ENCODE measurements at places on chromosomes 4 and X.
A peak's percentile ranks its signal among the peaks of the same experiment; 100 is the strongest.

- DNase-seq = no peak
Measured at GRCh38 chr4:81352446-81352835, 119.3 kb downstream of the RASGEF1B start.

- no peak for DNase-seq
Measured at GRCh38 chrX:64204252-64204651, 1.3 kb downstream of the AMER1 start.

DNA sequence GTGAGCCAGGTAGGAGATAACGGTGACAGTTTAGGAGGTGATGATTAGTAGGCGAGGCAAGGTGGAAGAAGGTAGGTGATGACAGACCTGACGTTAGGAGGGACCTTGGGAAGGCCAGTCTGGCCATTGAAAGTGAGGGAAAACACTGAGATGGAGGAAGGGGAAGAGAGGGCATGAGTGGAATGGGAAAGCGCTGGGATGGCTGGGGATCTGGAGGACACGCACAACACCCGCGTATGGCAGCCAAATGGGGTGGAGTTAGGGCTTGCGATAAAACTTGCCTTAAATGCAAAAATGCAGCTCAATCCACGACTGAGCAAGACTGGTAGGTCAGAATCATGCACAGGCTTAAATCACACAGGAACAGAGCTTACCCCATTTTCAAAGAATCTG, 605 bp upstream of the CDKL2 start:
- DNase-seq = no peak

DNA sequence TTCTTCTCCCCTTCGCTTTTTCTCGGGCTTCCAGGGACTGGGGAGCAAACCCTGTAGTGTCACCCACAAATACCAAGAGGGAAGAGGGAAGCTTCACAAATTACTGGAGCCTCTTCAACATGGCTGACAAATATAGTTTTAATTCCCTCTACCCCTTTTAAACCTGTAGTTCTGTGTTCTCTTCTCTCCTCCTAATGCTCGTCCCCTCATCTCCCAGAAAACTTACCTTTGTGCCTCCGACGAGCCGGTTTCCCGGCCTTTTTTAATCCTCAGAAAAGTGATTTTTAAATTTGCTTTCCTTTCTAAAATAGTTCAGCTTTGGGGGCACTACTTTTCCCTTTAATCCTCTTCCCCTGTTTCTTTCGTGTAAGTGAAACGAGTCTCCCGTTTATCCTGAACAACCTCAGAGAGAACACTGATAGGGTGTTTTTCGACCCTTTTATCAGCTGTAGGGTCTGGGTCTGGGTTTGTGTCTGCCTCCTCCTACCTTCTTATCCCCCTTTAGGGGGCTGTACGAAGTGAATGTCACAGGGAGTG, 408 bp downstream of the TET2 start:
- no peak for DNase-seq

DNA sequence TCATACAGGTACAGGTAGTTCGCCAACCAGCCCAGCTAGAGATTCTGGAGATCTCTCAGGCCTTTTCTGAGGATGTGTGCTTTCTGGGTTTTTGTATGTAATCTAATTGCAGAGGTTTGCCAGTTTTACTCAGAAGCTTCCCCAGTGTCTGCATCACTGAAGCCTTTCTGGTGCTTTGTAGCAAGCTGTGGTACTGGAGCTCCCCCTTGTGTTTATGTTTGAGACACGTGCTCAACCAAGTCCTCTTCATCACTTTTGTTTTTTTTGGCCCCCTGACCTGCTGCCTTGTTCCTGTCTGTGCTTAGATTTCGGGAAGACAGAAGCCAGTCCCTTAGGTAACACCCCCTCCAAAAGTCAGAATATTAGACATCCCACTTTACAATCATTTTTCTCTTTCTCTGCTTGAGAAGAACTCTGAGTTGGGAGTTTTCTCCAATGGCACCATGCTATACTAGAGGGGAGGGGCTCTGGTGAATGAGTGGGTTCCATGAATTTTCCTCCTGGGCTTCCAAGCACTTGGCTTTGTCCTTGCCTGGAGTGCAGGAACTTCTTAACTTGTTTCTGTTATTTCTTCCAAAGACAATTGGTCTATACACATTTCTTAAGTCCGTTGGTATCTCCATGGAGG, 128.4 kb upstream of the TBC1D9 start:
- DNase-seq = peak; percentile 13

DNA sequence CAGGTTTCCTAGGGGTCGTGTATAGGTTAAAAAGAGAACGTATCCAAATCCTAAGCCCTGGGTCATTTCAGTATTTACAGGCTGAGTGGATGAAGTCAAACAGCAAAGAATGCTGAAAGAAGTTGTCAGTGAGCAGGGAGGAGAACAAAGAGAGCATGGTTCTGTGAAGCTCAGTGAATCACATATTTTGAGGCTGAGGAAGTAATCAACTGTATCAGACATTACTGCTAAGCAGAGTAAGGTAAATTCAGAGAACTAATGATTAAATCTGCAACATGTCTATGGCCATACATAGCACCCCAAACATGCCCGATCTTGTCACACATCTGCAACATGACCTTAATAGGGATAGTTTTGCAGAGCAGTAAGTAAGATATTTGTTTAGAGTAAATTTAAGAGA, 1130.3 kb downstream of the RAPGEF2 start:
- no peak for DNase-seq

- DNase-seq = no peak
Measured at GRCh38 chr4:5760246-5760645, 49.2 kb downstream of the EVC start.

DNA sequence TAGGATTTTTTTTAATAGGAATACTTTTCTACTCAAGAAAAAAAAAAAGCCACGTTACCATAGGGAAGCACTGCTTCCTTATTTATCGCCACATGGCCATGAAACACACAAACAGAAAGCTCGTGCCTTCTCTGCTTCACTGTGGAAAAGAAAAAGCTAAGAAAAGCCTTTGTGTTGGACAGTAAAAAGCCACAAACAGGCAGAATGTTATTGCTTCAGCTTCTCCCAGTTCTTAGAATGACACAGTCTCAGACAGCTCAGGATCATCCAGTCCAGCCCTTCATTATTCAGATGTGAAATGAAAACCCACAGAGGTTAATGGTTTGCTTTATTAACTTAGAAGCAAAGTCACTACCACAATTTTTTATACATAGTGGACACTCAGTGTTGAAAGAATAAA, 181.6 kb upstream of the NOCT start:
- no peak for DNase-seq

DNA sequence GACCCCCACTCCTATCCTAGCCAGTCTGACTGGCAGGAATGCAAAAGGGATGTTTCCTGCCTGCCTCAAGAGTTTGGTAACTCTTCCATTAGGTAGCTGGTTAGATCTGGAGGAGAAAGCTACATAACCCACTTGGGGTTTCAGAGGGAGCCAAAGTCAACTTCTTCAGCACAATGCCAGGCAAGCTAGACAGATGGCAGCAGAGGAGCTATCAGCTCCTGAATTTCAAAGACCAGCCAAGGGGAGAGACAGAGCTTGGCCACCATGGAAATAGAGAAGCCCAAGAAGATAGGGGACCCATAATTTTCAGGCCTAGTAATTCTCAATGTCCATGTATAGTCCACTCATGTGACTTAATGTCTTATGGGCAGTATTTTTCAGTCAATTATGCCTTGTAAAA, 56.4 kb downstream of the PGRMC1 start:
- no peak for DNase-seq

DNA sequence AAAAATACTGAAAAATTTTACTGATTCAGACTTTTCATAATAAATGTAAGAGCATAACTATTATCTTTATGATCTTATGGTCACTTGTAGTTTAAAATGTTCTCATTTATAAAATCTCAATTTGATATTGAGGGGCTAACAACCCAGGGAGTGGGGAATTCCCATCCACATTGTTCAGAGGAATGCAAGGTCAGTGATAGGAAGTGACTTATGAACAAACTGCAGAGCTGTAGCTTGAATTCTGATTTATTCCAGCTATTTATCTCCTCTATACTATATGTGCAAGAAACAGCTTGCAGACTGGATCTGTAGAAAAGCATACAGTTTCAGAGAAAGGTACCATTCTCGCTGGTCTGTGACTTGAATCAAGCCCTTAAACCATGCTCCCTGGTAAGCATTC, 61.6 kb downstream of the SEC24D start:
- no peak for DNase-seq

Measured in non-pigmented ciliary epithelial cell (primary cell).